ENCODE measurements at places on chromosomes 7 and 10.
A peak's percentile ranks its signal among the peaks of the same experiment; 100 is the strongest.

- DNase-seq, result no peak
These were observed 14.2 kb downstream of the INPP5A start for GRCh38 chr10:132551808-132552130.

- DNase-seq, result no peak
These were observed 22.6 kb upstream of the CNPY1 start for GRCh38 chr7:155568842-155569494.

DNA sequence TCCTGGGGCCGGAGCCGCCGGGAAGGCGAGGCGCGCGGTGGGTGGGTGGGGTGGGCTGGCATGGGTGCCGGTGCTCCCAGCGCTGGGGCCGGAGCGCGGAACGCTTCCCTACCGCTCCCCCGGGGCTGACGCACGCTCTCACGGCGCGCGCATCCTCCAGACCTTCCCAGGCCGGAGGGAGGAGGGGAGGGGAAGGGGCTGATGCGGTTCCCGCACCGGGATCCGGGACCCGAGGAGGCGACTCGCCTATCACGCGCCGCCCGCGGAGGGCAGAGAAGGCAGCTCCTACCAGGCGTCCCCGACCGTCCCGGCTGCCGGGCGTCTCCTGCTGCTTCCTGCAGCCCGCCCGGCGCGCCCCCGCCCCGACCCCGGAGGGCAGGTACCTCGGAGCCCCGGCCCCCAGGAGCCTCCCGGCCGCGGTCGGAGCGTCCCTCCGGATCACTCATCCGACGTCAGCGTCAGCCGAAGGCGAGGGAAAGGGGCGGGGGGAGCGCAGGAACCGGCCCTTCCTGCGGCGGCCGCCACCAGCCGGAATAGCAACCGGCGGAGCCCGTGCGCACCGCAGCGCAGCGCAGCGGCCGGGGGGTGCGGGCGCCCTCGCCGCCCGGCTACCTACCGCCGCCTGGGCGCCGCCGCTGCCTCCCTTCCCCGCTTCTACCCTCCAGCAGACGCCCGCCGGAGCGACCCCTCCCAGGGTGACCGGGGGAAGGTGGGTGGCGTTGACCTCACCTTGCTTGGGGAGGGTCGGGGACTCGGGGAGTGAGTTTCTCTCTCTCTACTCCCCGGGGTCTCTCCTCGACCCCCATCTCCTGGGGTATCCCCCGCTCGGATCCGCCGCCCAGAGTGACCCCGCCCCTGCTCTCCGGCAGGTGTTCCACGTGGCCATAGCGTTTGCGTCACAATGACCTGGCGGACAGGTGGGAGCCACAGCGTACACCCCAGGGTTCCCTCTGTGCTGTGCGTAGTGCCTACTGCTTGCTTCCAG lies at the start of gene ICA1:
Gene ICA1, minus strand, starts transcription at position 457 of the 985 bp plus-strand sequence. CDS start 26,241 bp downstream, outside the sequence.
- DNase-seq, result no peak

DNA sequence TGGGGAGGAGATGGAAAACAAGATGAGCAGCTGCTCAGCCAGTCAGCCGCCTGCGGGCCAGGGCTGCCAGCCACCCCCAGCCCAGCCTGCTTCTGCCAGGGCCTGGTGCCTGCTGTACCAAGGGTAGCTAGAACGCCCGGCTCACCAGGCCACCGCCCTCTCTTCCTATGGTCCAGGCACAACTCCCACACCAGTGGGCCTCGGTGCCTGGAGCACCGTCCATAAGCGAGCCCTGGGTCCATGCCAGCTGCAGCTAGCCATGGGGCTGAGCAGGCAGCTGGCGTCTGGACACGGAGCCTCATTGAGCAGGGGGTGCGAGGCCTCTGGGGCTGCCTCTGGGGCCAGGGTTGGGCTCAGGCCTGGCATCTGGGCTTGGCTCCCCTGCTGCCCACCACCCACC lies 8.5 kb upstream of the RABGEF1 start:
- DNase-seq, result no peak

DNA sequence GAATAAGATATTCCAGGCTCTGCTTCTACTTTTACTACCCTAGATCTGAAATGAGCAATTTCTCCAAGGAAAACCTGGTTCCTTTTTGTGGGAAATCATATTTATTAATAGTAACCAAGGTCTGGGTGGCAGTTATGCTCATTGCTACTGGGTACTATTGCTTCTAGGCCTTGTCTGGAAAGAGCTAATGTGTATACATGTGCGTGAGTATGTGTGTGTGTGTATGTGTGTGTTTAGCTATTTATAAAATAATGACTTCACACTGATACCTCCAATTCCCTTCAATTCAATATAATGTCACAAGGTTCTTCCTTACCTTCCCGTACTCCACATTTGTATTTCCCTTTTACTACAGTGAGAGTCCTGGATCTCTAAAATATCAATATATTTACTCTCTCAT lies 26.0 kb upstream of the PLCE1 start:
- DNase-seq, result no peak

- DNase-seq, result no peak
These were observed 761.9 kb downstream of the TYW1 start for GRCh38 chr7:67758551-67758950.

- DNase-seq, result no peak
These were observed 214.9 kb upstream of the TCF7L2 start for GRCh38 chr10:112735041-112735695.

GRCh38 chr7:121546632-121547543 lies 150.8 kb upstream of the FAM3C start:
- no peak for DNase-seq

GRCh38 chr7:128172151-128172550 lies 68.9 kb upstream of the LEP start:
- no peak for DNase-seq

DNA sequence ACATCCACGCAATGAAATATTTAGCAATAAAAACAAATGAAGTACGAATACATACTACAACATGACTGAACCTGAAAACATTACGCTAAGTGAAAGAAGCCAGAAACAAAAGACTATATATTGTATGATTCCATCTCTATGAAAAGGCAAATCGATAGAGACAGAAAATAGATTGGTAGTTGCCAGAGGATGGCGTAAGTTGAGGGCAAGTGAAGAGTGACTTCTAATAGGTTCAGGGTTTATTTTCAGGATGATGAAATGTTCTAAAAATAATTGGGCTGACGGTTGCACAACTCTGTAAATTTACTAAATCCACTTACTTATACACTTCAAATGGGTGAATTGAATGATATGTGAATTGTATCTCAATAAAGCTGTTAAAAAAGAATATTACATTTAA lies 39.5 kb upstream of the TECTB start:
- DNase-seq, result no peak

- no peak for DNase-seq
These were observed 59.8 kb downstream of the STK32C start for GRCh38 chr10:132247943-132248342.

GRCh38 chr10:125401462-125401861 lies 241.1 kb upstream of the CTBP2 start:
- DNase-seq, result no peak

GRCh38 chr7:23183279-23184012 lies 1.6 kb downstream of the NUP42 start:
- DNase-seq, result no peak

DNA sequence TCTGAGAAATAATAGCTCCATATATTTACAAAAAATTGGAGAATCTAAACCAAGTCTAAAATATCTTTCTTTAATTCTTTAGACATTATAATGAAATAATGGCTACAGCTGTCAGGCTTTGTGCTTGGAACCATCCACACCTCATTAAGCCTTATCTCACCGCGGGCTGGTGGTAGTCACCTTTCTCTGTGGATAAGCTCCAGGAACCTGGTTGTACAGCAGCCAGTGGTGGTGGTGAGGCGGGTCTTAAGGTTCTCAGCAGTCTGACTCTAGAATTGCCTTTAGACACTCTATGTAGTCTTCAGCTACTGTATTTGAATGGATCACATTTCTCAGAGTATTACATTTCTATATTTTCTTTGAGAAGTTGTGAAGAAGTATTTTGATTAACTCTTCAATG lies 34.2 kb downstream of the CUL1 start:
- no peak for DNase-seq

GRCh38 chr7:148962823-148963582 lies 65.3 kb downstream of the PDIA4 start:
- no peak for DNase-seq

- no peak for DNase-seq
These were observed 71.4 kb upstream of the RHEB start for GRCh38 chr7:151590850-151591771.

GRCh38 chr7:48304641-48305040 lies 133.4 kb downstream of the ABCA13 start:
- DNase-seq, result no peak

GRCh38 chr7:129245533-129245932 lies 20.7 kb downstream of the AHCYL2 start:
- DNase-seq, result no peak

GRCh38 chr7:129210256-129210988 lies 14.4 kb upstream of the AHCYL2 start:
- DNase-seq, result no peak

GRCh38 chr10:77553966-77554365 lies 83.6 kb downstream of the KCNMA1 start:
- no peak for DNase-seq

- DNase-seq, result no peak
These were observed at the start of gene HHEX for GRCh38 chr10:92689663-92690210. TSS of gene HHEX (plus strand) at chr10:92689955. CDS start at chr10:92689987, 32 bp downstream.

DNA sequence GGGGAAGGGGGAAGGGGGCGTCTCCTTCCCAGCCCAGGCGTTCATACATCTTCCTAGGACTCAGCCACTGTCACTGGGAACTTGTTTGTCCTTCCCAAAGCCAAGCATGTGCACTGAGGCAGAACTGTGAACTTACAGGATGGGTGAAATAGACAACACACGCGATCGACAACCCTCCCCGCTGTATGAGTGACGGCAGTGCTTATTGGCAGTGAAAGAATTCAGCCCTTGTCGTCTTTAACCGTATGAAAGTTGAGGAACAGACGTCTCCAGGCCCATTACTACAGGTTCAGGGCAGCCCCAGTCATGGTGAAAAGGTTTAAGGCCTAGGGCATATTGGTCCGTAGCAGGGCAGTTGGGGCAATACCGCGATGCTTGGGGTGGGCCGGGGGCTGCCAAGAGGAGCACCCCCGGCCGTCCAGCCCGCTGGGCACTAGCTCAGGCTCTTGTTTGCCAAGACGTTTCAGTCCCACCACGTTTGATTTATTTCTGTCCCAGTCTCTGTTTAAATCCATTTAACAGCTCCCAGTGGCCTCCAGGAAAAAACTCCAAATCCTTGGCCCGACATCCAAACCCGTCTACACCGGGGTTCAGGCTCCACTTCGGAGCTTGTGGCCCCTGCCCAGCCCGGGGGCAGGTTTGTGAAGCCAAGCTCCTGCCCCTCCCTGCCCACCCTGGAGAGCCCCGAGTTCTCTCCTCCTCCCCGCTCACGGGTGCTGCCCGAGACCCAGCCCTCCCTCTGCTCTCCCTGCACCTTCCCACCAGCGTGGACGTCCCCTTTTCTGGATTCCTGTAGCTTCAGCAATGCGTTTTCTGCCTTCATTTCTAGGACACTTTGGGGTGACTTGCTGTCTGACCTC lies 159.8 kb downstream of the DNAJB6 start:
- no peak for DNase-seq

GRCh38 chr7:83921271-83921940 lies 272.5 kb upstream of the SEMA3E start:
- no peak for DNase-seq

- DNase-seq, result no peak
These were observed 716.1 kb downstream of the KCNMA1 start for GRCh38 chr10:76921383-76922010.

GRCh38 chr7:8205031-8205387 lies 57.0 kb downstream of the ICA1 start:
- peak; percentile 34 for DNase-seq

DNA sequence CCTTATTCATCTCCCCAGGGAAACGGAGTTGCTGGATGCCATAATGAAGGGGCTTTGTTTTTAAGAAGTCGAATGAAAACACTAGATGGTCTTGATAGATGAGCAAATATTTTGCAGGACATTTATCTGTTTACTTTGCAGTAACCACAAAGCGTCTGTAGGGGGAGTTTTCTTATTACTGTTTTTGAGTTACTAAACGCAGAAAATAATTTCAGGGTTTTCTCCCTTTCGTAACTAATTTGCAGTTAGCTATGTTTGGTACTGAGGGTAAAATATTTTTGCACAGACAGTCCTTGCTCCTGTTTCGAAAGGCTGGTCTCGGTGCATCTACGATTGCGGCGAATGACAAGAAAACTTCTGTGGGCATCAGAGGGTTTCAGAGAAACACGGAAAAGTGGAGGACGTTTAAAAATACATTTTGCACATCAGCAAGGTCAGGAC lies 505.6 kb upstream of the MKI67 start:
- no peak for DNase-seq

DNA sequence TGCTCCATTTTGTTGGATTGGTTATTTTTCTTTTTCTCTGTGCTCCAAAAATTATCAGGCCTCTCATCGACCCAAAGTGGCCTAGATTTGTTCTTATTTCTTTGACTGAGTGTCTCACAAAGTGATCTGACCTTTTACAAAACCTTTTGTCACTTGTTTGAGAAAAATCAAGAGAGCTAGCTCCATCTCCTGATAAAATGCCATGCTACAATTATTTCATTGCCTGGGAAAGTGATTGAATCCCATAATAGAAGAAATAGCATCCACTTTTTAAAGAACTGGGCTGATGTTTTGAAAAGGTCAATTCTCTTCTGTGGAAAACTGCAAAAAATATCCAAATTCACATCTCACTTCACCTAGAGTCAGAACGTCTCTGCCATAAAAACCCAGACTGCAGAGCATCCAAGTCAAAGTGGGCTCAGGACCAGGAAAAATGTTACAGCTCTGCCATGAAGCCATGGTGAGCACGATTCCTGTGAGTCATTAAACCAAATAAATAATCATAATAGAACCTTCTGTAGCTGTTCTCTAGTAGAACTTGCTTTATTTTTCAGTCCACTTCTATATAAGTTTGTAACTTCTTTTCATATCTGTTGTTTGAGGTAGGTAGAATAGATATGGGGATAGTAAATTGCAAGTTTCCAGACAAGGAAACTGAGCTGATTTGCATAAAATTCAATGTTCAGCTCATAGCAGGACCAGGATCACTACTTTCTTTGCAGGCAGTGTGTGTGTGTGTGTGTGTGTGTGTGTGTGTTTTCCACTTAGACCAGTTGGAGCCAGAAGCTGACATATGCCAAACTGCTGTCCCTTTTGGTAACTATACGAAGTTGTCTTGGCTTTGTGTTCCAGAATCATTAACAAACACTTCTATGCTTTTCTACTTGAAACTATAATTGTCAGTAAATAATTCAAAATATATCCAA lies 632.5 kb upstream of the ANKRD30A start:
- peak; percentile 24 for DNase-seq

- no peak for DNase-seq
These were observed 120.2 kb downstream of the RAB11FIP2 start for GRCh38 chr10:117926491-117926890.

- DNase-seq, result no peak
These were observed 290.2 kb downstream of the C7orf25 start for GRCh38 chr7:42621543-42622219.
